Activated CD4-positive, alpha-beta T cell treated with anti-CD3 and anti-CD28 coated beads, Interleukin-2, amount 50 U/mL, for 24 hours (primary cell): ENCODE measurements at places on chromosomes 3 and 15.
A peak's percentile ranks its signal among the peaks of the same experiment; 100 is the strongest.

- no peak for DNase-seq
Measured at GRCh38 chr3:68017069-68017468, 362.7 kb upstream of the SUCLG2 start.

GRCh38 chr3:188219147-188219546 lies 65.2 kb downstream of the LPP start:
- no peak for DNase-seq

GRCh38 chr3:85835857-85836440 lies 877.2 kb downstream of the CADM2 start:
- DNase-seq: no peak

DNA sequence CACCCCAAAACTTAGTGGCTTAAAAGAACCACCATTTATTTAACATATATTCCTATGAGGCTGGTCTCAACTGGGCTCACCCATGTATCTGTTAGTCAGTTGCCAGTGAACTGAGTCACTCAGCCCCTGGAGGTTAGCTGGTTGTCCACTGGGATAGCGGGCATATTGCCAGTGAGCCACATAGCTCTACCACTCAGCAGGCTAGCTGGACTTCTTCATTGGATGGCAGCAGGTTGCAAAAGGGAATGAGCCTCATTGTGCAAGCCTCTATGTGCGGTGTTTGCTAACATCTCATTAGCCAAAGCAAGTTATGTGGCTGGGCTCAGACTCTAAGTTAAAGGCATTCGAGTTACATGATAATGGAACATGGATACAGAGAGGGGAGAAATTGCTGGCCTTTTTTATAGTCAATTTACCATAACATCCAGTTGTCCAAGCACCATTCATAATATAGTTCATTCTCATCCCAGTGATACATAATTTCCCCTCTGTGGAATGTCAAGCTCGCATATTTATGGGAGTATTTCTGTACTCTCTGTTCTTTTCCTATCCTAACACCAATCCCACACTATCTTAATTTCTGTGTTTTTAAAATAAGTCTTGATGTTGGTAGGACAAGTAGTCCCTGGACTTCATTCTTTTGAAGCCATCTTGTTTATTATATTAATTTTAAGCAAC lies 8.7 kb downstream of the BTD start:
- no peak for DNase-seq

- no peak for DNase-seq
Measured at GRCh38 chr15:60720086-60720485, 241.1 kb upstream of the ICE2 start.

DNA sequence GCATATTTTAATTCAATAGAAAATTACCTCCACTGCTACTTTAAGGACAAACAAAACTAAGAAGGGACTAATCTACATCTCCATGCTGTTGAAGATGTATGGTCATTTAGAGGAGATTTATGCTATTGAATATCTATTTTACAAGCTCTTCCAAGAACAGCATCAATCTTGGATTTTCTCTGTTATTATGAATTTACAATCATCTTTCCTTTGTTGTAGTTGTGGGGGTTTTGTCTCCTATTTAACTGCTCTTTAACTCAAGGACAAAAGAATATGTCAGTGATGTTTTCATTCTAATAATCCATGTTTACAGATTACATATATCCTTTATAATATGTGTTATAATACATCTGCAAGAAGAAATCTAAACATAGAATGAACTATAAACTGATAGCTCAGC lies 907.8 kb downstream of the ROBO2 start:
- DNase-seq: no peak

DNA sequence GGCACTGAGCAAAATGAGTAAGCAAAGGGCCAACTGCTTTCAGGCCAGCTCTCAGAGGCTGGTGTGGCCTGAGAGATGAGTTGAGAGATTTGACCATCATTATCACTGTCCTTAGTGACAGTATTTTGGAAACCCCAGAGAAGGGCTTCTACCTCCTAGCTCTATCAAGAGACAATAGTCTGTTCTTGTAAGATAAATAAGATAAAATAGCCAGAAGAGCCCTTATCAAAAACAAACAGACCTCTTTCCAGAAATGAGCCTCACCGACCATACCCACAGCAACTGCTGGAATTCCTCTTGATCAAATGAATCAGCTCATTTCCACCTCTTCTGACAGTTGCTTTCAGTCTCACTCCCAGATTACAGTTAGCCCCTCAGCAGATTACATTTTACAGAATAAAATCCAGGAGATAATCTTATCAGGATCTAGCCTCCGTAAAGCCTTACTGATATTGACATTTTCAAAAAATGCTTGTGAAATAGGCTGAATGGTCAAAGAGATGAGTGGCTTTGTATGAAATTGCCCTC lies 4.5 kb downstream of the HDC start:
- DNase-seq: no peak

GRCh38 chr3:10666621-10667020 lies 149.4 kb upstream of the SLC6A11 start:
- DNase-seq: no peak

- DNase-seq: no peak
Measured at GRCh38 chr3:135215516-135215915, 420.5 kb downstream of the EPHB1 start.

DNA sequence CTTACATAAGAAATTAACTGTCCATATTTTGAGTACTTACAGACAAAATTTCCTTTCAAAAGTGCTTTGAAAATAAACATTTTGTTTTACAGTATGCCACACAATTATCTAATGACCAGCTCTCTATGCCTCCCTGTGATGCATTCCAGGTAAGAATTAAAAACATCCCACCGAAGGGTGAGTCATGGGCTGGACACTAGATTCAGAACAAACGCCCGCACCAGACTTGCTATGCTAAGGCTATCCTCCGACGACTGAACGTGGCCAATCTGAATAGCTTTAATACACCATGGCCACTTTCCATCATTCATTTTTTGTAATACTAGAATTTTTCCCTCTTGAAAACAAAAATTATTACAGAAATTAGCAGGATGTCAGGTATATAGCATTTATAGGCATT lies 139.8 kb upstream of the TNIK start:
- no peak for DNase-seq

GRCh38 chr3:152466784-152467183 lies 198.1 kb downstream of the MBNL1 start:
- no peak for DNase-seq

- DNase-seq: no peak
Measured at GRCh38 chr3:160368804-160369203, 30.2 kb downstream of the IFT80 start.

DNA sequence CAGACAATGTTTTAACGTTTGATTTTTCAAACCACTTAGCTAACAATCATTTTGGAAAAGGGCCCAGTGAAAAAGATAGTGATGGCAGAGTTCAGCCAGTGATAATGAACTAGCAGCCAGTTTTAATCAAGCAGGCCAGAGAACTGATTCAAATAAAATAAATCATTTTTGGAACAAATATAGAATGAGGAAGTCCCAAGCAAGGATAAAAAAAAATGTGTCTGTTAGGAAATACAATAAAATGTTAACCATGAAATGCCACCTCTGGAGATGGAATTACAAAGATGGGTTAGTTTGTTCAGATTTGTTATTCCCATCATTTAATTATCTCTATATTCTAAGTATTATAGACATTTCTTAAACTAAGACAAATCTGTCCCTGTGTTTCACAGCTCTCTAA lies 1.1 kb downstream of the HERC1 start:
- no peak for DNase-seq

GRCh38 chr3:116440196-116440595 lies 5.1 kb downstream of the LSAMP start:
- DNase-seq: no peak

GRCh38 chr3:175187586-175187985 lies 328.5 kb downstream of the NAALADL2 start:
- DNase-seq: no peak

GRCh38 chr15:47334805-47335535 lies 382.3 kb upstream of the SEMA6D start:
- DNase-seq: no peak

DNA sequence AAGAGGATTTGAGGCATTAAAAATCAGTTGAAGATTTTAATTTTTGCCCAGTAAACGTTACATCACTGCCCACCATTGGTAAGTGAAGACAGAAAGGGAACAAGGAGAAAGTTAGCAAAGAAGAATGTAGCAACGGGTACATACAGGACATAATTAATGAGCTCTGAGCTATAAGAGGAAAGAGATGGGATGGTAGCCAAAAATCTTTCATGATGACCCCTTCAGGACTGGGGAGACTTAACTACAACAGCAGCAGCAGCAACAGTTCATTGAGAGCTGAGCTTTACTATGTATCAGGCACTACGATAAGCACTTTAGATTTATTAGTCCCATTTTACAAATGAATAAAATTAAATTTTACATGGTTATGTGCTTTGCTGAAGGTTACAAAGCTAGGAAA lies 18.4 kb downstream of the EMC4 start:
- no peak for DNase-seq

DNA sequence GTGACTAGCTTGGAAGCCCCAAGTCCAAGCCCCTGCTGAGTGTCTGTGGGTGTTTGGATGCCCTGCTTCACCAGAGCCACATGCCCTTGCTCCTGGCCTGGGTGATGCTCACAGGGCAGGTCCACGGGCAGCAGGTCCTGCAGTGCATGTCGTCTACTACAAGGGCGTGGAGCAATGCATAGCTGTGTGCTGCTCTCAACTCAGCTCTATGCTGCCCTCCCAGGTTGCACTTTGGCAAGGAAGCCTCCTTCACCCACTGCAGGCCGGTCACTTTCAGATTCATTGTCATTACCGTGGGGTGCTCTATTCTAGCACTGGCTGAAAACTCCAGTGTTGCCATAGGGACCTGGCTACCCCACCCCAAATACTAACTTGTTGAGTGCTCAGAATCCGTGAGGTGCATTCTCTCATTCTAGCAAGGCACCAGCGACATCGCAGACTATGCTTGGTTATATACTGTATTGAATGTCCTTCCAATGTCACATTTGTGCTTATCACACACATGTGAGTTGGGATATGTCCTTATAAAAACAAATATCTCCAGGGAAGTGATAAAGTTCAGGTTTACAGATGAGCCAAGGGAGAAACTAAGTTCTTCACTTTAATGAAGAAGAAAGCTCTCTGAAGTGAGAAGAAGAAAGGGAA lies 51.8 kb downstream of the GRAMD1C start:
- no peak for DNase-seq

DNA sequence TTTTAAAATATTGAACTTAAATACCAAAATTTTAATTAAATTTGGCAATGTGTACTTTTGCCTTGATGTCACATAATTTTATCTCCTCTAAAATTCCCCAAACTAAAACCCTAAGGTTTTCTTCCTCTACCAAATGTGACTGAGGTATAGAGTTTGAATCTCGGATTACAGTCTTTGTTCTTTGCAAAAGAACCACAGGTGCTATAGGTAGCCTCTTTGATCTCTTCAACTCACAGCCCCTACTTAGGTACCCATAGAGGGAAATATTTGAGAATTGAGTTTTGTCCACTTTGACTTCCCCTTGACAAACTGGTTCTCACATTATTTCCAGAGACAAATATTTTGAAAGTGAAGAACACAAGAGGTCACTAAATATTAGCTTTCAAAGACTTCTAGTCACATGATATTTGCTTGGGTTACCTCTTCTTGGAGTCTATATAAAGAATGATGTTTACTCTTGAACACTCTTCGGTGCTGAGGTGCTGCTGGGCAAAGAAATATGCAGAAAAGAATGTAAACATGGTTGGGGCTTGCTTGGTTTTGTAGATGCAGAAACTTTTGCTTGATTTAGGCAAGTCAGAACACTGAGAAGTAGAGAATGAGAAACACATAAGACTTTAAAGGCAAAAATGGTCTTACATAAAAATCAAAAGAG lies 120.8 kb upstream of the MCTP2 start:
- DNase-seq: no peak

GRCh38 chr15:101057841-101058407 lies 138.8 kb downstream of the LRRK1 start:
- no peak for DNase-seq

- DNase-seq: no peak
Measured at GRCh38 chr15:97479957-97480356, 480.5 kb upstream of the ARRDC4 start.

- no peak for DNase-seq
Measured at GRCh38 chr3:47007482-47008233, 28.2 kb downstream of the NBEAL2 start.

GRCh38 chr15:64883997-64884511 lies 27.6 kb upstream of the ANKDD1A start:
- peak; percentile 68 for DNase-seq
